Effector CD4-positive, alpha-beta T cell (primary cell): ENCODE measurements at places on chromosomes 5 and 9.

- DNase-seq: no peak
Measured at GRCh38 chr5:147483188-147483790, 26.6 kb downstream of the DPYSL3 start.

DNA sequence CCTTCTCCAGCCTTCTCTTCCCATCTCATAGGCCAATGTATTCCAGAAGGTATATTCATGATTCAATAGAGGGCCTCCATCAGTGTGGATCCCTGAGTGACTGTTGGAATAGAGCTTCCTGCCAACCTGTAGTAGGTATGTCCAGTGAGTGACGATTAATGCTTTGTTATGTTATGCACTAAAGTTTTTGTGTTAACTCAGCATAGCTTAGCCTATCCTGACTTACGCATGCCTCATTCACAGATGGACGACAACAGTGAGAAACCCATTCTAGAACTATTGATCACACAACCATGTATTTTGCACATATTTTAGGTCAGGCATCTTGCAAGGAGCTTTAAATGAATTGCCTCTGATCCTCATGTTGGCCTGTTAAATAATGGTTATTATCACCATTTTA is 225.5 kb upstream of the TRIM32 start:
- no peak for DNase-seq

DNA sequence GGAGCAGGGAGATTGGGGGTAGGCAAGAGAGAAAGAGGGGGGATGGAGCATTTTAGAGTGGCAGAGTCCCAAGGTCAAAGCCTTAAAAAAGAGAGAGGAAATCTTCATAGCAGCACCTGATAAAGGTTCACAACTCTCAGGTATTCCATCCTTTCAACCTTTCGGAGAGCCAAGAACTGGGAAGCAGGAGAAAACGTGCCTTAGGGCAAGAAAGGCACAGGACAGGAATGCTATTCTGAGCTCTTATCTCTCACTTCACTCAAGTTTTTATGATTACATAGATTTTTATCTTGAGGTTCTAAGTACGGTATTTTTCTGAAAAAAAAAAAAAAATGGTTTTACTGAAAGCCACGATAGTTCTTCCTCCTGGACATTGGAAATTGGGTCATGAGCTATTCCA is 34.5 kb upstream of the SMAD5 start:
- no peak for DNase-seq

DNA sequence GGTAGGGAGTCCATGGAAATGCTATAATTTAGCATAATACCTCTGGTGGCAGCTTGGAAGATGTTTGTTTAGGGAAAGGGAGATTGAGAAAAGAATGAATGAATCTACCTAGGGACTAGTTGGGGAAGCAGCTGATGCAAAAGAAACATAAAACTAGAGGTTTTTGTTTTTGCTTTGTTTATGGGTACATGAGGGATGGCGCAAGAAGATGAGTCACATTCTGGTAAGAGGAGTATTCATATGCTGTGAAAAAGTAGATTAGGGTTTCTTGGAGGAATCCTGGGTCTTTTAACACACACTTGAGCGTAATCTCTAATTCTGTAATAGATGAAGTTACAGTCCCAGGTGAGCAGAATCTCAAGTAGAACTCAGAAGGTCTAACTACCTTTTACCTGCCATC is 17.1 kb downstream of the C9orf43 start:
- no peak for DNase-seq

GRCh38 chr5:16849181-16849580 is 86.9 kb downstream of the MYO10 start:
- DNase-seq: no peak

- no peak for DNase-seq
Measured at GRCh38 chr9:38227656-38228055, 158.6 kb upstream of the SHB start.

GRCh38 chr9:38249049-38249448 is 143.5 kb upstream of the ALDH1B1 start:
- no peak for DNase-seq

DNA sequence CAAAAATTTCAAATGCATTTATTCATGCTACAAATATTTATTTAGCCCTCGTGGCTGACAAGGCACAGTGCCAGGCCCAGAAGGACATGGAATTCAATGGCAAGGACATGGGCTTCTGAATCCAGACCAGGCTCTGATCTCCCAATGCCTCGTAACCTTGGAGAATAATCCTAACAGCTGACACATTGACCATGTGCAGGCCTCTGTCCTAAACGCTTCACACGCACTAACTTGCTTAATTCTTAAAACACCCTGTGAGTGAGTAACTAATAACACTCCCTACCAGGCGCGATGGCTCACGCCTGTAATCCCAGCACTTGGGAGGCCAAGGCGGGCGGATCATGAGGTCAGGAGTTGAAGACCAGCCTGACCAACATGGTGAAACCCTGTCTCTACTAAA is 33.2 kb downstream of the MYO10 start:
- DNase-seq: no peak

DNA sequence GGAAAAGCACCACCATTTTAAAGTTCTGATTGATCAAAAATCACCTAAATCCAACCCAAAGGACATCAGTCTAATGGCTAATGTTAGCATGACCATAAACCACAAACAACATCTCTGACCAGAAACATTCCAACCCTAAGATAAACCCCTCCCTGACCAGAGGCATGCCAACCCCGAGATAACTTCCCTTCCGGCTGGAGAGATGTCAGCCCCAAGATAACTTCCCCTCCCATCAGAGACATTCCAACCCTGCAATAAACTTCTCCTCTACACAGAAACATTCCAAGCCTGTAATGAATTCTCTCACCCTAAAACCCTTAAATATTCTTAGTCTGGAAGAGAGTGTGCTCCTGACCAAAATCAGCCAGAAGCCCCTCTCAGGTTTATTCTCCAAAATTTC is 364.3 kb downstream of the KCNN2 start:
- DNase-seq: no peak

GRCh38 chr9:18805386-18805785 is 227.6 kb downstream of the SAXO1 start:
- DNase-seq: no peak

DNA sequence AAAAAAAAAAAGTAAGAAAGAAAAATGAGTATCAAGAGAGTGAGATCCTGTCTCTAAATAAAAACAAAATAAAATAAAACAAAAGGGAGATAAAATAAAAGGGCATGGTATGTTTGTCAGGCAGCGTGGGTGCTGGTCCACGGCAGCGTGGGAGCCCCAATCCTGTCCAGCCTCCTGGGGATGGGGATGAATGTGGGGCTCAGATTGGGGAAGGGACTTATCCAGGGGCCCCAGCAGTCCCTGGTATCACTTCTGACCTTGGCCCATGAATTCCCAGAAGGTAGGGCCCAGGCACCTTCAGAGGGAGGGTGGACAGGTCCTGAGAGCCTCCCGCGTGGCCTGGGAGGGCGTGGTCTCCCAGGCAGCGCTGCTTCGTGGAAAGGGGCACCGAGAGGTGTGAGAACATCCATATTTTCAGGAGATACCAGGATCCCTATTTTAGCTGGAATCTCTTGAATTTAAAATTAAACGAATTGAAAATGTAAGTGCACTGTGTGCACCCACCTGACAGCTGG is 71.2 kb downstream of the ZNF354C start:
- DNase-seq: no peak

DNA sequence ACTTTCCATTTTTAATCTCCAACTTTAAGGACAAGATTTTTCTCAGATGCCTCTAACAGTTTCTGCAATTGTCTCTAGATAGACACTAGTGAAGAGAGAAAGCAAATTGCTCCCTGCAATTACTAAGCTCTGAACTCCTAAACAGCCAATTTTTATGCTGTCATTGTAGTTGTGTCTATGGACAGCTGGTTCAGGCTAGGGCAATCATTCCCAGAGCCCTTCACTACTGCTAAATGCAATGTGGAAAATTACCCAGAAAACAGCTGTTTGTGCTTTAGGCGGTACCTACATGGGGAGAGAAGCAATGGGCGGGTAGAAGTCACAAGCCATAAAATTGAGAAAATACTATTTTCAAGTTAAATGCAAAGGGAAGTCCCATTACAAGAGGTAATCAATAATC is 211.6 kb downstream of the SPOCK1 start:
- DNase-seq: no peak

DNA sequence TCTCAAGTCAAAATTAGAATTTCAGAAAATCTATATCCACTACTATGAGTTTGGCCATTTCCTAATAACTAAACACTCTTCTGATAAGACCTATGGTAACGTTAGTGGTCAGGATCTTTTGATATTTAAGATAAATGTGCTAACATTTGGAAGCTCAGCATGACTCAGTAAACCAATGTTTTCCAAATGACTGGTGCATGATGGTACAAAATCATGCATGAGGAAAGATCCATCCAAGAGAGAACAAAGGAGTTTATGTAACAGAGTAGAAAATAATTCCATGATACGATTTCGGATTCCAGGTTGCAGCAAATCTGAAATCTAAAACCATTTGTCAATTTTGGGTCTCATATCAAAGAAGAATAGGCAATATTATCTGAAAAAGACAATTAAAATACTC is 279.2 kb downstream of the NSG2 start:
- DNase-seq: no peak

- DNase-seq: no peak
Measured at GRCh38 chr5:82018462-82018861, 46.6 kb downstream of the ATG10 start.

GRCh38 chr9:126147186-126147935 is 179.3 kb upstream of the MVB12B start:
- DNase-seq: no peak

DNA sequence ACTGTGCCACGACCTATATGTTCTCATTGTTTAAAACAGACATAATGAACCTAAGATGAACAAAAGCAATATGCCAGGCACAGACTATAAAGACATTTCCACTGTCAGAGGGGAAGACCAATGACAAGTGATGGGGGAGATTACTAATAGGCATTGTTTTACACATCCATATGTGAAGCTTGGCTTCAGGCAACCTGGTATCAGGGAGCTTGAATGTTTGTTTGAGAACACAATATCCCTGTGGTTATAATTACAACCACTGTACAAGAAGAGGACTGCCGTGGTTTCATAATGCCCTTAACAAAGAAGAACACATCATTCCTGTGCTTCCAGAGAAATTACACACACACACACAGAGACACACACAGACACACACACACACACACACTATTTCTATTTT is 385.7 kb downstream of the BNC2 start:
- no peak for DNase-seq
